Occipital lobe (tissue), 3 donors: ENCODE measurements at places on chromosomes 7 and 10. TPM values are rescaled to one million over a fixed set of nuclear protein-coding genes. Genes with fewer than 3 reads are reported as not detected.
A peak's percentile ranks its signal among the peaks of the same experiment; 100 is the strongest.

The SPDYE5 gene
- not detected for total RNA-seq

- DNase-seq = no peak
Measured at GRCh38 chr7:22900101-22900500, 77.5 kb upstream of the TOMM7 start.

The PSD gene
- total RNA-seq = 101 TPM

The CPN1 gene
- not detected for total RNA-seq

DNA sequence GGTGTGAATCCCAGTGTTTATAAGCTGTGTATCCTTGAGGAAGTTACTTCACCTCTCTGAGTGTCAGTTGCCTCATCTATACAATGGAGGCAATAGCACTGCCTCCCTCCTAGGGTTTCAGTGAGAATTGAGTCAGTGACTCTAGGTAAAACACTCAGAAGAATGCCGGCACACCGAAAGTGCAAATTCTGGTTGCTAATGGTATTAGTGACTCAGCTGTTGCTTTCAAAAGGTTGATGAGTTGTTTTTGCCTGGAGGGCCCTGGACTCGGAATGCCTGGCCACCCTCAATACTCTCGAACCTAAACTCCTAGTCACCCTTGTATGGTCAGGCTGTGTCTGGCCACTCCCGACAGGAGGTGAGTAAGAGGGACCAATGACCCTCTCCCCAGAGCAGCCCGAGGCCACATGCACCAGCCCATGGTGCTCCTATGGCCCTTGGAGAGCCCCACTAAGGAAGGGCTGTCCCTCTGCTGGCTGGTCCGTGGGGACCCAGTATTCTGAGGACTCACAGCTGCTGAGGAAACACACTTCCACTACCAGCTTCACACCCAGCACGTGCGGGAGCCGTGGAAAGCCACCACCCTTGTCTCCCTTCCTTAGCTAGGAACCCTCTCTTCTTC lies 60.2 kb downstream of the CALML3 start:
- no peak for DNase-seq

DNA sequence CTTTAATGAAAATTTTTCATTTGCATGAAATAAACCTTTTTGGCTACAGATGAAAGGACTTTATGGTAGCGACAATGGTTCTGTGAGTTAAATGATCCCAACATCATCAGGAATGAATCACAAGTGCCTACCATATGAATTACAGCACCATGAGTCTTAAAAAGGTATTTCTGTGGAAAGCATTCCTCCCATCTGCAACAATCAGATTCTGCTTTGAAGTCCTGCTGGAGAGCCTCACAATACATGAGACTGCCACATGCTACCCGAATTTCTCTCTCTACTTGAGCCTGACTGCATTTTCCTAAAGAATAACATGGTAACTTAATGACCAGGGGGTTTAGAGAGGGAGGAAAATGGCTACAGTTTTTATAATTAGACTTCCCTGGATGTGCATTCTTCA lies 190.3 kb downstream of the TWIST1 start:
- DNase-seq = no peak

GRCh38 chr7:102468478-102469350 lies 3.9 kb downstream of the LRWD1 start:
- no peak for DNase-seq

DNA sequence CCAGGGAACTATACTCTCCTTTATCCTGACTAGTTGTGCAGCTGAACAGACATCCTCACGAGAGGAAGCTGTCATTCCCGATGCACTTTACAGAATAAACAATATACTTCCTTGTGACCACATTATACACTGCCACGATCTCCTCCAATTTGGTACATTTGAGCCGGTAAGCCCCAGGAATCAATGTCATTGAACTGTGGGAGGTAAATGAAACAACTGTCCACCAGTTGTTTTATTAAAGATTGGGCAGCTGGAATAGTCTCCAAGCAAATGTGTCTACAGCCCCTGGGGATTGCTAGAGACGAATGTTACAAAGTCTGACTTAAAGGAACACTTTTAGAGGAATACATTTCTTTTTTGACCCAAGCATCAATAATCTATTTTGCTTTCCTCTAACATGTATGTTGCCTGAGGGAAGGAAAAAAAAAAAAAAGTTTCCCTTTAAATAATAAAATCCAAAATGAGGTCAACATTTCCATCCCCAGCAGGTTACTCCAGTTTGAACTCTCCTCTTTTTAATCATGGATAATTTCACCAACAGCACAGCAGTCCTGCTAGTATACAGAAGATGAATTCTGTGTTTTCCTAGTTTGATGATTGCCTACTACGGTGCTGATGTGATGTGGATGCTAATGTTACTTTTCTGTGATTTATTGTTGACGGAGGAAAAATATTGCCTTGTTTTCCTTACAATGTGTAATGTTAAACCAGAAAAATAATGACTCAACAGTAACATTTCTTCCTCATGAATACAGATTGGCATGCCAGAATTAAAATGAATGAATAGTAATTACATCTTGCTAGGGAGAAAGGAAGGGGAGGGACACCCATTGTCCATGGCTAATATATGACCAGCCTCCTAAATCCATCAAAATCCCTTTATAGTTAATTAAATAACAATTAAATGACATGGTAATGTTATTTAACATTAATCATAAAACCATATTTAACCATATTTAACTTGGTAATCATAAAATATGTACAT lies 360.9 kb downstream of the NEBL start:
- DNase-seq = no peak

GRCh38 chr10:84715911-84716310 lies 387.5 kb downstream of the CCSER2 start:
- DNase-seq = no peak

The EPO gene
- not detected for total RNA-seq

The C7orf33 gene
- total RNA-seq = not detected

The VSIR gene
- total RNA-seq = 8.1 TPM

The WIPF3 gene
- total RNA-seq = 5.6 TPM

DNA sequence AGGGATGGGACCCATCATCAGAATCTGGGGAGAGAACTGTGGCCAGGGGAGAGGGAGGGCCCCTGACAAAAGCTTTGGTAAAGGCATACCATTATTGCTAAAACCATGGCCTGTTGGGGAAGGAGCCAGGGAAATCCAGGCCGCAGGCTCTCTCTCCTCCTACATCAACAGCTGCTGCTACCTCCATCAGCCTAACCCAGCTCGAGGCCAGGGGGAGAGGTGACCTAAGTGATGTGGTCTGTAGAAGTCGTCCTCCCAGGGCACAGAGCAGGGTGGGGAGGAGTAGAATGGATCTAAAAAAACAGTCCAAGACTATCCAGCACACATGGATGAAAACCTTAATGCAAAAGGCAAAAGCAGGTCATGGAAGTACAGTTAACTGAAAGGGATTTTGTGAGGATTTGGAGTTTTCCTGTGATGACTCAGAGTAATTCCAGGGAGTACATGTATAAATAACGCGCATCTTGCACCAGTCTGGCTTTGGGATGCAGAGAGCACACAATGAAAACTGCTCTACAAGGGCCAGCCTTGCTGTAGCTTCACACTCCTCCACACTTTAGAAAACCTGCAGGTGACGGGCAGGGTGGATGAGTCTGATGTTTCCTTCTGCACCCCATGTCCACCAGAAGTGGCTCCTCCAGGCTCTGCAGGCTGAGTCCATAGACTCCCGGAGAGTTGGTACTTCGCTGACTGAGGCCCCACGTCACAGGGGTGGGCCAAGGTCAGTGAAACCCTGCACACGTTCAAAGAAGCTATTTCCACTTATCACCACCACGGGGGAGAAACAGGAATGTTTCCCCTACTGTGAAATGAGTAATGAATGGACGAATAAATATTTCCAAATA lies 38.5 kb upstream of the MSMB start:
- peak; percentile 14 for DNase-seq

- no peak for DNase-seq
Measured at GRCh38 chr10:72340510-72341261, 14.0 kb downstream of the DNAJB12 start.

DNA sequence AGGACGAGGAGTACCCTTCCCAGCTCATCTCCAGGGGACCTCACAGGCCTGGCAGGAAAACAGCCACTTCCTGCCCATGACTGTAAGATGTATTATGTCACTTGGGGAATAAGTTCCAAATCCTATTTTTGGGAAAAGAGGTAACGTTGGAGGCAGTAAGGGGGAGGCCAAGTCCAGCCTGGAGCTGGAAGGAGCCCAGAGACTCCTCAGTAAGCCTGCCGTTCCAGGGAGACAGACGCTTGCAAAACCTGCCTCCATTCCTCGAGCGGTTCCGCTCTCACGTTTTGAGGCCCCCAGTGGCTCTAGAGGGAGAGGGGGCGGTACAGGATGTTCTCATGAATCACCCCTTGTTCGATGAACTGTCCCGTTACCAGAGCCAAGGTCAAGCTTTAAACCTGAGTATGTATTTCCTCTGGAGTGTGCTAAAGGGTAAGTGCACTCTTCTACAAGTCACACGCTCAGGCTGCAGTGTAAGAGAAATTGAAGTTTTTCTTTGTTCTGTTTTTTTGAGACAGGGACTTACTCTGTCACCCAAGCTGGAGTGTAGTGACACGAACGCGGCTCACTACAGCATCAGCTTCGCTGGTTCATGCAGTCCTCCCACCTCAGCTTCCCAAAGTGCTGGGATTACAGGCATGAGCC lies 45.5 kb upstream of the CYTH3 start:
- DNase-seq = peak; percentile 22

The CDK1 gene
- total RNA-seq = 21.7 TPM

The FAM25C gene
- not detected for total RNA-seq

GRCh38 chr7:73717025-73717807 lies 2.3 kb downstream of the STX1A start:
- DNase-seq = peak; percentile 66

The C10orf62 gene
- total RNA-seq = not detected

The AGR2 gene
- total RNA-seq = 1.7 TPM

DNA sequence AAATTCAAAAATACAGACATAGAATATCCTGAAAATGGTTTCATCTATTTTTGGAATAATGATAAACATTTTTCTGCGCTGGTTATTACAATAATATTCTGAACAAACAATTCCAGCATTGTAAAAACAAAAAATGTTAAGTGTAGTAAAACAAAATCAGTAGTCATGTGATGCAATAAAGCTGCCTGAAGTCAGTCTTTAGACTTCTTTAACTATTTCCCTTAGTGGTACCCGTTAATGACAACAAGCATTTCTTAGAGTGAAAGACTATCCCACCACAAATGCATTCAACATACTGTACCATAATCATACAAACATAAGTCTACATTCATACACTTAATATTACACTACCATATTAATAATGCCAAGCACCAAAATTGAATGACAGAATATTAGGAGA lies 1.6 kb downstream of the SKAP2 start:
- no peak for DNase-seq

The C10orf95 gene
- total RNA-seq = not detected

DNA sequence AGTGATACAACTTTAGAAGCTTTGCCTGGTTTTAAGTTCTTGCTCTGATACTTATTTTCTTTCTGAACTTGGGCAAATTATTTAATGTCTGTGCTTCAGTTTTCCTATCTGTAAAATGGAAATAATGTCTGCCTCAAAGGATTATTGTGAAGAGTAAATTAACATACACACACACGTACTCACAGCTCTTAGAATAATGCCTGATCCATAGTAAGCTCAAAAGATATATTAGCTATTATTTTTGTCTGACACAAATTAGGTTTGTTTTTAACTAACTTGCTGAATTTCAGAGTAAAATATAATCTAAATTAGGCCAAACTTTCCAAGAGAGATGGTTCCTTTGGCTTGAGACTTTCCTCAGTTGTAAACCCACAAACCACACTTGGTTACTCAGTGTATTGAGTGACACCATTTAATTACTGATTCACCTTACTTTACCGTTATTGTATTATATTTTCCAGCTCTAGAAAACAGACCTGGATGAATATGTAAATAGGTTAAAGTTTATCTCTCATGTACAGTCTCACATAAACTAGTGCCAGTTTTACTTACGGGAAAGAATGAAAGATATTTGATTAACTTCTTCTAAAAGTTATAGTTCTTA lies 50.4 kb downstream of the VTI1A start:
- no peak for DNase-seq

DNA sequence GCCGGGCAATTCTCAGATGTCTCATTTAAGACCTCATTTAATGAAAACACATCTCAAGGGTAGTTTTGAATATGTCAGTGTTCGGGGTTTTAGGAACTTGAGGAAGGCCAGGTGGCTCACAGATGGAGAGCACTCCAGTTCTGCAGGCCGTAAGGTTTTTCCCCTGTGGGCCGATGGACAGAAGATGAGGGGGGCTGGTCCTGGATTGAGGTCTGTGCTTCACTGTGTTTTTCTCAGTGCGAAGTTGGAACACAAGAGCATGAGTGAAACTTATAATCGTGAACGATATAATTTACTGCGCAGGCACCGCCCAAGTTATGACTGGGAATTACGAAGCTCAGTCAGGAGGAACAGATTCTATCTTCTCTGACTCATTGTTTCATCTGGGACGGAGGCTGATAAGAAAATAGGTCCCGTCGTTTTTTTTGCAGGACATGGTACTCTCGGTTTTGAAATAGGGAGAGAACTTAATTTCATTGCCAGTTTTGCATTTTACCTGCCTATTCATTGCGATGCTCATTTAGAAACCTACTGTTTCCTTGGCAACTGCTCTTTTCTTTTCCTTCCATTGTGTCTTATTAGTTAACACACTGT lies 591.0 kb upstream of the PFKP start:
- DNase-seq = no peak

GRCh38 chr7:101559586-101559985 lies 69.5 kb downstream of the MYL10 start:
- DNase-seq = no peak

GRCh38 chr7:101635484-101635883 lies 6.4 kb upstream of the MYL10 start:
- no peak for DNase-seq

GRCh38 chr10:73959484-73960243 lies 38.3 kb upstream of the VCL start:
- DNase-seq = no peak

The PAX4 gene
- not detected for total RNA-seq

DNA sequence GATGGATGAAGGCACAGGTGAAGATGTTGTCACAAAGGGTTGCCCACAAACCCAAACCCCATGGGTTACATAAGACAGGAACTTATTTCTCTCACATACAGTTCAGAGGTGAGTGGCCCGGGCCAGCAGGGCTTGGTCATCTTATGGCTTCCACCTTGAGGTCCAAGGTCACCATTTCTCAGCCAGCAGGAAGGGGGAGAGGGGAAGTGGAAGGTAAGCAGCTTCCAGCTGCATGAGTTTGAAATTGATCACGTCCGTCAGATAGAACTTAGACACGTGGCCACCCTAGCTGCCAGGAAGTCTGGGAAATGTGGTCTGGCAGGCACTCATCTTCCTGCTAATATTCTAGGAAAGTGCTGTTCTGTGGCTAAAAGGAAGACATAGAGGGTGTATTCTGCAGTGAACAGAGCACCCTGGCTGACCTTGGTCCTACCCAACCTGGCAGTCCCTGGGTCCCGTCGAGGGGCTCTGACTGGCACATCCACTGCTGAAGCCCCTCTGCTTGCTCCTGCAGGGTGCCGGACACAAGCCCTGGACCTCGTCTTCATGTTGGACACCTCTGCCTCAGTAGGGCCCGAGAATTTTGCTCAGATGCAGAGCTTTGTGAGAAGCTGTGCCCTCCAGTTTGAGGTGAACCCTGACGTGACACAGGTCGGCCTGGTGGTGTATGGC lies 49.5 kb downstream of the VWA2 start:
- DNase-seq = no peak

GRCh38 chr10:47146572-47146971 lies 153.4 kb upstream of the GDF10 start:
- DNase-seq = no peak

GRCh38 chr10:117241541-117242462 lies 888 bp downstream of the SLC18A2 start:
- DNase-seq = no peak
